WTC11 (cell line): ENCODE measurements at places on chromosomes 1 and 21. TPM values are rescaled to one million over a fixed set of nuclear protein-coding genes. Genes with fewer than 3 reads are reported as not detected.

Gene HTR1D
- 5.4 to 7.9 TPM (median 7.9 TPM) in 3 replicates for total RNA-seq

Gene AK2
- 124 to 132 TPM (median 130 TPM) in 3 replicates for total RNA-seq

Gene BPNT1
- total RNA-seq = 12.8 to 14.4 TPM (median 13.7 TPM) in 3 replicates

GRCh38 chr1:234975122-234975940 is 153.3 kb downstream of the TOMM20 start:
- peaks cover 2% of the 10 kb centered on the region; the same call in 1 of the 2 replicates for H3K27me3 ChIP-seq
- H3K4me3 ChIP-seq = no peak overlapping the region
- H3K27ac ChIP-seq = no peak overlapping the region
- no peak for DNase-seq

DNA sequence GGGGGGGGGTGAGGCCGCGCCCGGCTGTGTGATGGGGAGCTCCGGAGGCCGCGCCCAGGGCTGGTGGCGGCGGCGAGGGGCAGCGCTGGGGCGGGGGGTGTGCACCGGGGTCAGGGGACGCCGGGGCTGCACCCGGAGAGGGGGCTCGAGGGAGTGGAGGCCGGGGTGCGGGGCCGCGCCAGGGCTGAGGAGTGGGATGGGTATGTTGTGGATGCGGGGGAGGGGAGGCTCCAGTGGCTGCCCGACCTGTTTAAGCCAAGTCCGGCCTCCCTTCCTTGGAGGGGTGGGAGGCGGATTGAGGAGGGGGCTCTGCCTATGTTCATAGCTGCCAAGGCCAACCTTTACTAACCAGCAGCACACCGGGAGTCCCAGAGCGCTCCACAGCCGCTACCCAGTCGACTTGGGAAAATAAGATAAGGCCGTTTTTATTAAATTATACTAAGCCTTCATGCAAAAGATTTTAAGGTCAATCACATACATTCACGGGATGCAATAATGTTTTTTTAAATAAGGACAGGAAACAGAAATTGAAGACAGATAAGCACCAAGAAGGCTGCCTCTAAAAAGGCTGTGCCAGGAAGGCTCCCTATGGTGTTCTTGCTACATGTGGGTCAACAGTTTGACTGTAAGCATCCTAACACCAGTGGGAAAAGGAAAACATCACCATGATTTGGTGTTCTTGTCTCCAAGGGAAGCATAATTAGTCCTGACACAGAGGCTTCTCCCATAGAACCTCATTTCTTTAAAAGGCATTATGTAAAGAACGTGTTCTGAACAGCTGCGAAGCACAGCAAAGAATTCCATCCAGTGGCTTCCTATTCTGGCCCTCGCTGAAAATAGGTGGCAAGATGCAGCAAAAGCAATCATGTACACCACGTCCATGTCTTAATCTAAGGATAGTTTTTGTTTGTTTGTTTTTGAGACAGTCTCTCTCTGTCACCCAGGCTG is 626 bp upstream of the HLCS start:
- H3K27ac ChIP-seq = no peak overlapping the region; the same call in 1 of the 2 replicates
- peaks cover 13% of the 10 kb centered on the region for H3K4me1 ChIP-seq

DNA sequence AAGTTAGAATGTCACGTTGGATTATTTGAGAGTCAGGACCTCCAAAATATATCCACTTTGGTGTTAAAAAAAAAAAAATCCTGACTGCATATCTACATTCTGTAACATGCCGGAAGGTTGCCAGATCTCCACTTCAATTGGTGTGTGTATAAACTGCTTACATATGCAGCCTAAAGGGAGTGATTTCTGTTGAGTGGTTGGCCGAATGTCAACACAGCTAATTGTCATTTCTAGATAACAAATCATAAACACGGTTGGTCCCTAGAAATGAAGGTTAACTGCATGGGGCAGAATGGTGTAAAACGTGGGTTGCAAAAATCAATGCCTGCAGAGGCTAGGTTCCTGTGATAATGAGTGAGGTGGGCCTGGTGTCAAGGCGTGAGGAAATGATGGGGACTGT is 15.0 kb upstream of the ROR1 start:
- no peaks in the 10 kb centered on the region for H3K36me3 ChIP-seq
- H3K4me3 ChIP-seq = no peak overlapping the region
- DNase-seq = no peak
- H3K27ac ChIP-seq = no peak overlapping the region
